ENCODE measurements at places on chromosomes 6 and 20. TPM values are rescaled to one million over a fixed set of nuclear protein-coding genes. Genes with fewer than 3 reads are reported as not detected.

Gene SYTL3
- total RNA-seq, result 5.9 TPM

Gene C20orf204
- 0.40 TPM for total RNA-seq

Gene ANKRD66
- not detected for total RNA-seq

Gene BHLHE23
- total RNA-seq, result not detected

Gene PNLDC1
- total RNA-seq, result 0.47 TPM

DNA sequence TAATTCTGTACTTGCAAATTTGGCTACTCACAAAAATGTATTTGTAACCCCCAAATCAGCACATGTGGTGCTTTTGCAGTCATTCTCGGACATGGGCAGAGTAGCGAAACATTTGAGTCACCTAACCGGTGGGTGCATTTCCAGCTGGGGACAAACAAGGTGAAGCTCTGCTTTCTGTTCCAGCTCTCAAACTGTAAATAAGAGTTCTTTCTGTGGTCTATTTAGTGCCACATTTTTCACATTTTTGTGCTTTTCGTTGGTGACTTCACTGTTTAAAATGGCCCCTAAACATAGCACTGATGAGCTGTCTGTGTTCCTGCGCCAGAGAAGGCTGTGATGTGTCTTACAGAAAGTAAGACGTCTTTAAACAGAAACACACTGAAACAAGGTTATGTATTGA is 244.5 kb downstream of the CDC5L start:
- ATAC-seq, result no peak

Gene CCNC
- 66.2 TPM for total RNA-seq

- ATAC-seq, result peak; percentile 80
Observed at GRCh38 chr6:31652925-31653724, 664 bp upstream of the BAG6 start.

- no peak for ATAC-seq
Observed at GRCh38 chr20:57609086-57609841, 11.0 kb downstream of the ZBP1 start.

- no peak for ATAC-seq
Observed at GRCh38 chr6:27263886-27264285, 16.4 kb downstream of the PRSS16 start.

DNA sequence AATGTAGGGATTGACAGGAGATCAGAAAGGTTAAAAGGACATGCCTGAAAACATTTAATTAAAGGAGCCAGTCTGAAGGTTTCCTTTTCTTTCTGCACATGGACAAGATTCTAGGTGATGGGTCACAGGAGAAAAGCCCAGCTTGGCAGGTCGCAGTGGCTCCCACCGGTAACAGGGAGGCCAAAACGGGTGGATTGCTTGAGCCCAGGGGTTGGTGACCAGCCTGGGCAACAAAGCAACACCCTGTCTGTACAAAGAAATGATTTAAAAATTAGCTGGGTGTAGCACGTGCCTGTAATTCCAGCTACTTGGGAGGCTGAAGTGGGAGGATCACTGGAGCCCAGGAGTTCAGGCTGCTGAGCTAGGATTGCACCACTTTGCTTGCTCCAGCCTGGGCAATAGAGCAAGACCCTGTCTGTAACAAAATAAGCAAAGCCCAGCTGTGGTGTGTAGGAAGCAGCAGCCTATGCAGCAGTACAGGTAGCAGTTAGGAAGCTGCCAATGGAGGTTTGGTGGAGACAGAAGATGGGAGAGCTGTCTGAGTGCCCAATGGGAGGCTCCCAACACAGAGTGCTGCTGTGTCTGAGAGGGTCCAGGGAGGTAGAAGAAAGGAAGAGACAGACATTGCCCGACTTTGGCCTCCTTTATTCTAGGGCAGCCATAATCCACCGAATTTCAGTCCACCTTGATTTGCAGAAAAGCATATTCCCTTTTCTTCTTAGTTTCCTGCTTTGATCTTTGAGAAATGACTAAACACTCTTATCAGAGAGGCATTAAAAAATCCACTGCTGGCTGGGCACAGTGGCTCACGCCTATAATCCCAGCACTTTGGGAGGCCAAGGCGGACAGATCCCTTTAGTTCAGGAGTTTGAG is 7.1 kb upstream of the AP5S1 start:
- no peak for ATAC-seq

Gene CPNE5
- total RNA-seq, result 0.93 TPM

- no peak for ATAC-seq
Observed at GRCh38 chr20:6347916-6348315, 225.1 kb upstream of the FERMT1 start.

DNA sequence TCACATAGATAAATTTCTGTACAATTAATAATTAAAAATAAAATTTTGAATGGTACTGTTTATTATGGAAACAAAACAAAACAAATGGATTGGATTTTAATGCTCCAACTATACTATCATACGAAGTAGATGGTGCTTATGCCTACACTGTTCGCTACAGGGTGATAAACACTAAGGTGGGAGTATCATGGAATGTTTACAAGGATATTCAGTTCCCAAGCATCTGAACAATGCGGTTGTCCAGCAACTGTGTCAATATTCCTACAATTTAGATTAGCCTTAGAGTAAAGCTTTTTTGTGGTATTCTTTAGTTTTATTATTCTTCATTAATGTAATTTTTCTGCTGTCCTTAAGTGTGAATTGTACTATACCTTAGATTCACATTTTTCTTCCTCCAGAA is 105.1 kb downstream of the MMS22L start:
- ATAC-seq, result no peak

Gene UFL1
- total RNA-seq, result 25.5 TPM

DNA sequence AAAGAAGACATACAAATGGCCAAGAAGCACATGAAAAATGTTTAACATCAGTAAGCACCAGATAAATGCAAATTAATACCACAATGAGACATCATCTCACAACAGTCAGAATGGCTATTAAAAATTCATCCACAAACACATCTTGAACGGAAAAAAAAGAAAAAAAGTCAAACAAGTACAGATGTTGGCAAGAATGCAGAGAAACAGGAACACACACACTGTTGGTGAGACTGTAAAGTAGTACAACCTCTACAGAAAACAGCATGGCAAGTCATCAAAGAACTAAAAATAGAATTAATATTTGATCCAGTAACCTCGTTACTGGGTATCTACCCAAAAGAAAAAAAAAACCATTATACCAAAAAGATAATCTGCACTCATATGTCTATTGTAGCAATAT is 6.5 kb downstream of the STX7 start:
- ATAC-seq, result no peak

DNA sequence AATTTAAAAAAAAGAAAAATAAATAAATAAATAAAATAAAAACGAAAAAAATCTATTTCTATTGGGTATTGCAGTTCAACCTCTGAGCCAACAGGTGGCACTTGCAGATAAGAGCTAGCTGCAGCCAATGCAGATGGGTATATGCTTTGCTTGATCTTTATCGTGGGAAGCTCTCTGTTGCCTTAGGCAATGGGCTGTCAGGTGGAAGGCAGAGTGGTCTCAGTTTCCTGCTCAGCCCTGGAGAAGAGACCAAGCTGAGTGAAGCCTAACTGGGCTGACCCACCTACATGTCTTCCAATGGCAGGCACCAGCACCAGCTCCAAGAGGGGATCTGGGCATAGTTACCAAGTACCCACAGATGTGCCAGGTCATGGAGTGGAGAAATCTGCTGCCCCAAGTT is 95.0 kb downstream of the AK9 start:
- no peak for ATAC-seq

DNA sequence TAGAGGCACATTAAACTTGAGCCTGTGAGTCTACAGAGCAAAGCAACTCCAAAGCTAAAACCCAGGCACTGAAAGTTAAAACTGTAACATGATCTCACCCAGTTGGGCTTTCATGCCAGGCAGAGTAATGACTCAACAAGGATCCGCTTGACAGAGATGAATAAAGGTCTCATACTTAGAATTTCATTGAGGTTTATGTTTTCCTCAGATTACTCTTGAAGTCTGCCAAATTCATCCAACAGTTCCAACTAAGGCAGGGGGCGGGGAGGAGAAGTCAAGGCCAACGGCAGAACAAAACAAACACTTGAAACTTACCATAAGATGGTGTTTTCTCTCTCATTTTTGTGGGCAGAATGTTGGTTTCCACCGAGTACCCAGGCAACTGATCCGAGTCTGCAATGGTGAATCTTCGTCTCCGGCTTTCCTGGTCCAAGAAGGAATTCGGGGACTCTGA is 54.0 kb upstream of the IPCEF1 start:
- ATAC-seq, result peak; percentile 93

DNA sequence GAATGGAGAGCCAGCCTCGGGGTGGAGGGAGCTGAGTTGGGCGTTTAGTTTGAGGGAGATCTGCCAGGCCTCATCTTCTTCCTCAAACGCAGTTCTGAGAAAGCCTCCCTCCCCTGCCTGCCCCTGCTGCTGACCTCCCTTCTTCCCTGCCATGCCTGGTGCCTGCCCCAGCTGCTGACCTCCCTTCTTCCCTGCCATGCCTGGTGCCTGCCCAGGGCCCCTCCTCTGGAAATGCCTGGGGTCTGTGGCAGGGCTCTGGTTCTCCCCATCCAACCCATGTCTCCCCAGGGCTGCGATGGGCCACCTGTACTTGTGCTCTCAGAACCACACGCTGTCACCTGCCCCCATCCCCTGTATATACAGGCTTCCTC is 114.6 kb downstream of the VEGFA start:
- ATAC-seq, result no peak

- ATAC-seq, result peak; percentile 56
Observed at GRCh38 chr20:41095110-41095969, 42.0 kb upstream of the PLCG1 start.

DNA sequence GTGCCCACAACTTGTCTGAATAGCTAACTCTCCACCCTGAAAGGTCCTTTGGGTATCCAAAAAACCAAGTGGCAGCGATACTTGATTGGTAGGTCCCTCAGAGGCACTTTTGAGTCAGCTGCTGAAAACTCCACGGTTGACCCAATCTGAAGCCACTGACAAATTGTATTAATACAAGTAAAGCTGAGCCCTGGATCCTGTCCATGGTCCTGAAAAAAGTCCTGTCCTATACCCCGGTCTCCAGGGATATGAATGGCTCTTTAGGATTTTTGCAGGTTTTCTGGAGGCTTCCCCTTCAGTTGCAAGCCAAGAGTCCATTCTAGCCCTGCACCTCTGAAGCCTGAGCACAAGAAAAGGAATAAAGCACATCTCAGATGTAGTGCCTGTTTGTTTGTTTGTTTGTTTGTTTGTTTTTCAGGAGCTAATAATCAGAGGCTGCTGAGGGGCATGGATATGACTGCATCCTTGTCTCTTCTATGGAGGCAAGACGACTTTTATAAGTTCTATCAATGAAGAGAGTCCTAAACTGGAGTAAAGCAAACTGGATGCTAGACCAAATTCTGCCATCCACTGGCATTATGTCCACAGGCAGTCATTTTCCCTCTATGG is 1.7 kb upstream of the SLC12A5 start:
- ATAC-seq, result no peak

Gene MLN
- not detected for total RNA-seq

DNA sequence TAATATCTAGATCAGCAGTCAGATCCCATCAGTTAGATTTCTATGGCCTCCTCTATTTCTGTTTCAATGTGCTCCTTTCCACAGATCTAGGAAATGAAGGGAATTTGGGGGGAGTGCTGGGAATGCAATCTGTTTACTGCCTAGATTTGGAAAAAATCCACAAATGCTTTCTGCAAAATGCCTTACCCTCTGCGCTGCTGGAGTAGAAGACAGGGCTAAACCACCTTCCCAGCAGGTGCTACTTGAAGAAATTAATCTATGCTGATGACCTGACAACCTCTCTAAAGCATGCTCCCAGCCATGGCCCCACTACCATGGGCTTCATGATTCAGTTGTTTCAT is 46.2 kb downstream of the LY86 start:
- no peak for ATAC-seq

DNA sequence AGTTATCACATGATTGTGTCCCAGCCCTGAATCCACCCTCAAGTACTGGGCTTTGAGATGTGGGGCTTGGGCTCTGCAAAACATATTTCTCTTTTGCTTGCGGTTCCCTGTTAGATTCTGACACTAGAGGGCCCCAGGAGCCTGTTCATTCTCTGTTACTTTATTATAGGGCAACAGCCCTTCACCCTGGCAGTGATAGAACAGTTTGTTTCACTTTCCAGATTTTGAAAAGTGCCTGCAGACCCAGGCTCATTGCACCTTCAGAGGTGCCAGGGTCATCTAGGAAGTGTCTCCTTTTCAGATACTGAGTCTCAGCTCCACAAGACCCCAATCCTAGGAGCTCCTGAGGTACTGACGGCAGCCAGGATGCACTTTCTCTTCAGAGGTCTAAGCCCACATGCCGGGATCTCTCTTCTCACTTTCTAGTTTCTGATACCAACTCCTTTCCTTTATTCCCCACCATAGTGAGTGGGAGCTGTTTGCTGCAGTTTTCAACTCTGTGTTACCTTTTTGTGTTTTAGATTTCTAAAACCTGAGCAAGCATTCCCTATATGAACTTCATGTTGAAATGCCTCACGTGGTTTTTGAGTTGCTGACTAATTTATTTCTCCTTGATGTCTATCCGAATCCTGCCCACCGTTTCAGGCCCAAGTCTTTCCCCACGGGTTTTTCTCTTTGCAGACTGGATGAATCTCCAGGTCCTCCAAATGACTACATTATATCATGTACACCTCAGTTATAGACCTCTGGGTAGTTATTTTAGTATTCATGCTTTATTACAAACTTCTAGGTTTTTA is 10.9 kb downstream of the ABT1 start:
- ATAC-seq, result no peak

DNA sequence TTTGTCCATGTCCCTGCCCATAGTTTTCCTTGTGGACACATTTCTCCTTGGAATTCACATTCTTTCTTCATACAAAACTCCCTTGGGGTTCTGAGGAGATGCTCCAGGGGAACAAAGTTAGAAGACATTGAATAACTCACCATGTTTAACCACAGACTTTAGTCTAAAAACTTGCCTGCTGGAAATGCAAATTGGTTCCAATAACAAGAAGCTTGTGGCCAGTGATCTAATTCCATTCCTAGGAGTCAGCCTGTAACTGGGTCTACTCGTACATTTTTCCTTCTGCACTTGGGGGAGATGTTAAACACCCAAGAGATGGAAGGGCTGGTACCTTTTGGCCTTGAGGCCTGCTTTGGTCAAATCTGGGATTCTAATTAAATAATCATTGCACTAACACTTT is 60.2 kb downstream of the SCML4 start:
- no peak for ATAC-seq

GRCh38 chr6:47073125-47074110 is 31.3 kb upstream of the ADGRF1 start:
- no peak for ATAC-seq

- ATAC-seq, result no peak
Observed at GRCh38 chr6:105593805-105594671, 191.2 kb upstream of the PREP start.

Gene PAK5
- total RNA-seq, result not detected

DNA sequence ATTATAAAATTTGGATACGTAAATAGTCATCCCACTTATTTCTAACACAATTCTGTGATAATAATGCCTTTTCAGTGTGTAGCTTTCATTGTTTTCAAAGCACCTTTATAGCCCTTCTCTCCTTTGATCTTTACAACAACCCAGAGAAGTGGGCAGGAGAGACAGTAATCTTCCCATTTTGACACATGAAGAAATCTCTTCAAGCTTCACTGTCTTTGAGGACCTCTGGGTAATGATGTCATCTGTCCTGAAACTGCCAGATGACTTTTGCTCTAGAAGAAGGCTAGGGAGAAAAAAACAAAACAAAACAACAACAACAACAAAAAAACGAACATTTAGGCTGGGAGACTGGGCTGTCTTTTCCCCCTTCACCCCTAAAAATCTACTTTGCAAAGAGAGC is 203.0 kb downstream of the KCNQ5 start:
- ATAC-seq, result no peak
